Activated naive CD8-positive, alpha-beta T cell treated with anti-CD3 and anti-CD28 coated beads, Interleukin-2, amount 10 ng/mL, durations not matched to agents 7 days and 5 days (primary cell): ENCODE measurements at places on chromosomes 5 and 9.

- DNase-seq: no peak
Observed at GRCh38 chr5:35233601-35234000, 3.3 kb upstream of the PRLR start.

- DNase-seq: no peak
Observed at GRCh38 chr9:3675946-3676345, 150.1 kb upstream of the RFX3 start.

DNA sequence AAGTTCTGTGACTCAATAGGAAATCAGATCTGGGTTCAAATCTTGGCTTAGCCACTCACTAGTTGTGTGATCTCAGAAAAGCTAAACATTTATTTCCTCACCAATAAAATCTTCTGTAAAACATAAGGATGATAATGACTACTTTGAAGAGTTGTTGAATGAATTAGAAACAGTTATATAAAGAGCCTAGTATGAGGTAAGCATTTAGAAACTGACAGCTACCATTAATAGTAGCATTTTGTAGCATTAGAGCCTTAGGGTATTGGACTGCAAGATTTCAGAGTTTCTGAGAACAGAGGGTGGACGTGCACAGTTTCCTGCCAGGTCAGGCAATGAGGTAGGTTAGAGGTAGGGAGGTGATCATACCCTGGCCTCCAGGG is 293.2 kb downstream of the CWC27 start:
- no peak for DNase-seq

- DNase-seq: no peak
Observed at GRCh38 chr5:77937015-77937908, 161.1 kb upstream of the TBCA start.

- DNase-seq: no peak
Observed at GRCh38 chr9:132498531-132499210, 83.7 kb upstream of the BARHL1 start.

GRCh38 chr9:28270156-28270555 is 696.9 kb upstream of the C9orf72 start:
- no peak for DNase-seq

GRCh38 chr9:93280661-93281259 is 96.8 kb downstream of the WNK2 start:
- no peak for DNase-seq
